NCI-H510A (cell line): ENCODE measurements at places on chromosomes 13 and 19.

DNA sequence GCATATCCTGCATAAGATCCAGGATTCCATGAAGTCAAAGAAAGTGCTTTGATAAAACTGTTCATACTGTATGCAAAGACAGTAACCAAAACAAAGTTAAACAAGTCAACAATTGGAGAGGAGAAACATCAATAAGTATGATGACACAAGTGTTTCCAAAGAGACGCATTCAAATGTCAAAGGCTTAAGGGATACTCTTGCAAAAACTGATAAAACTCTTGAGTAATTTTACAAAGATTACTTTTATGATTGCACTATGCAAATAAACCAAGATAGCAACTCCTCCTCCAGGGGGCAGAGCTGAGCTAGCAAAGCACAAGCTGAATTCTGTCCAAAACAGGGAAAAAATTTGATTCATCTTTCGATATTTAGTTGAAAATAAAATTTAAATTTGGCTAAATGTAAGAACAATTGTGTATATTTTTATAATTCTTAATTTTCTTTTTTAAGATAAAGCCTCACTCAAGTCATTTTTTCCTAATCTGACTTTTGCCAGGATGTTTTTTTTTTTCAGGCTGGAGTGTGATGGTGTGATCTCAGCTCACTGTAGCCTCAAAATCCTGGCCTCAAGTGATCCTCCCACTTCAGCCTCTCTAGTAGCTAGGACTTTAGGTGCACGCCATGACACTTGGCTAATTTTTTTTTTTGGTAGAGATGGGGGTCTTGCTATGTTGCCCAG, 84.0 kb downstream of the MZT1 start:
- DNase-seq, result no peak

DNA sequence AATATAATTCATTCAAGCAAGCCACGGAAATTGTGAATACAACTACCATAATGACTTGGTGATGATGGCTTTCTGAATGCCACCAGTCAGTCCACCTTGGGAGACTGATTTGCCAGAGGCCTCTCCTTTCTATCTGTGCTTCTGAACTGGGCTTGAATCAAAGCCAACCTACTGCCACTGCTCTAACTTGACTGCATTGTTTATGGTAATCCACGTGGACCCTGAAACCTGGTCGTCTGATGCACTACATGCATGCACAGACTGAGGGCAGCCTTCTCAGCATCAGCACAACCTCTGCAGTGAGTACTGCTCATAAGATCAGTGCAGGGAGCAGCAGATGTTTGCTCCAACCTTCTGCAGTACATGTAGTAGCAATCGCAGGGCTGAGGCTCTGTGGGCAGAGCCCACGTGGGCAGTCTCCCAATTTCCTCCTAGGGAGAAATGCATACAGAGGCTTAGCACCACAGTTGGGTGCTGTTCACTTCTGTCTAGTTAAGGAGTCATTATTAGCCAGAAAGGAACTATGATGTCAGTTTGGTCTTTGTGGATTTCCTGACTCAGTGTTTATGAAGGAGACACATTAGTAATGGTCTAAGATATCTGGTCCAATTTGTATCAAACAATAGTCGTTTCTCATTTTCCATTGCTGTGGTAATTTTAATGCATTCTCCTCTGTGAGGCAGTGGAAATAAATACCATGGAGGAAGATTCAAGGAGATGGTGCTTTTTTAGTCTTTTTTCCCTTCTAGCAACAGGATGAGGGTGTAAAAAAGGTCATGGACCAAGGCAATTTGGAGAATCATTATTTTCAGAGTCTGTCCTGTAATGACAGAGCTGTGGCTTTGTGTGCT, 82.5 kb downstream of the AKAP11 start:
- no peak for DNase-seq

- DNase-seq, result no peak
Measured at GRCh38 chr13:62250501-62251201, 835.0 kb upstream of the PCDH20 start.

GRCh38 chr13:66657165-66657881, 572.8 kb downstream of the PCDH9 start:
- peak; percentile 77 for DNase-seq

- DNase-seq, result no peak
Measured at GRCh38 chr13:95756072-95756471, 79.1 kb downstream of the DNAJC3 start.
